ENCODE measurements at places on chromosomes 4 and X.

- DNase-seq: no peak
Observed at GRCh38 chr4:6501171-6501570, 28.8 kb upstream of the PPP2R2C start.

DNA sequence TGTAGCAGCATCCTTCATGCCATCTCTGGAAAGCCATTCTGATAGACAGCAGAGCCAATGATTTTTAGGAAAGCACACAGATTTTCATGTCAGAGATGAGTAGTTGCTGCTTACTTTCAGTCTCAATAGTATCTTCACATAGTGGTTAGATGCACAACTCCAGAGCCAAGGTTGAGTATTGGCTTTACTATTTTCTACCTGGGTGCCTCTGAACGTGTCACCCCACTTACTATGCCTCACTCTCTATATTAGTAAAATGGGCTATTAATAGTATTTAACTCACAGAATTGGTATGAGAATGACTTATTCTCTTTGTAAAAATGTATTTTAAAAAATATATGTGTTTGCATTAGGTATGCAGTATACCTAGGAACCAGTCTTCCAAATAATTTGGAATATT, 108.8 kb upstream of the STIM2 start:
- DNase-seq: no peak

DNA sequence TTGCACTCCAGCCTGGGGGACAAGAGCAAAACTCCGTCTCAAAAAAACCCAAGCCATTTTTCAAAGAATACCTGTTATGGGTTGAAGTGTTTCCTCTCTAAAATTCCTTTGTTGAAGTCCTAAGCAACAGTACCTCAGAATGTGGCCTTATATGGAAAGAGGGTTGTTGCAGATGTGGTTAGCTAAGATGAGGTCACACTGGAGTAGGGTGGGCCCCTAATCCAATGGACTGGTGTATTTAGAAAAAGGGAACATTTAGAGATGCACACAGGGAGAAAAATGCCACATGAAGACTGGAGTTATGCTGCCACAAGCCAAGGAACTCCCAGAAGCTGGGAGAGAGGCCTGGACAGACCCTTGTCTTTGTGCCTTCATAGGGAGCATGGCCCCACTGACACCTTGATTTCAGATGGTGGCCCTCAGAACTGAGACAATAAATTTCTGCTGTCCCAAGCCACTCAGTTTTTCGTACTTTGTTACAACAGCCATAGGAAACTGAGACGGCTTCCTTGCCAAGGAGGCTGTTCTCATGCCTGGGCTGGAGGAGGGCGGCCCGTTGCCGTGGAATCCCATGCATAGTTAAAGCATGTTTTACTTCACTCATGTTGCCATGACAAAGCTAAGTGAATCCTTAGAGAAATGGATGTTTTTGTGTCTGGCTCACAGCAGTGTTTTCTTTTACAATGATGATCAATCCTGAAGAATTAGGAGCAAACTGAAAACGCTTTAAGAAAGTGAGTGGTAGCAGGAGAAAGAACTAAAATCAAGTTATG, 16.5 kb downstream of the TRAPPC2 start:
- no peak for DNase-seq

GRCh38 chr4:77076889-77077635, 1.3 kb upstream of the CCNI start:
- DNase-seq: no peak

DNA sequence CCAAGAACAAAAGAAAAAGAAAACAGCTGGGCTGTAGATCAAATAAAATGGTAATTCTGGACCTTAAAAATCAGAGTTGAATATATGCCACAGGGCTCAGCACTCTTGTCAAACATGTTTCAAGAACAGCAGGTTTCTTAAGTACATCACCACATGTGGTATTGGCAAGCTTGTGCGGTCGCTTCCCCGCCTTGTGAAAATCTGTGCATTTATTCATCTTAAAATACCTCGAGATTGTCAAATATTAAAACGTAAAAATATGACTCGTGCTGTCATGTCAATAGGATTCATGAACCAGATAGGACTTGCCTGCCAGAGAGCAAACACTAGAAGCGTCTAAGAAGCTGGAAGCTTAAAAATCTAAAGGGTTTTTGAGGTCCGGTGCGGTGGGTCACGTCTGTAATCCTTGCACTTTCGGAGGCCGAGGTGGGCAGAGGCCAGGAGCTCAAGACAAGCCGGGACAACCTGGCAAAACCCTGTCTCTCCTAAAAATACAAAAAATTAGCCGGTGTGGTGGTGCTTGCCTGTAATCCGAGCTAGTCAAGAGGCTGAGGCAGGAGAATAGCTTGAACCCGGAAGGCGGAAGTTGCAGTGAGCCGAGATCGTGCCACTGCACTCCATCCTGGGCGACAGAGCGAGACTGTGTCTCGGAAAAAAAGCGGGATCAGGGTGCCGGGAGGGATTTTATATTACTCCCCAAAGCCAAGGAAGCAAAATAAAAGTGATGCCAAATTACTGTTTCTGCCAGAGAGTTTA, 40.2 kb upstream of the TMEM154 start:
- no peak for DNase-seq

DNA sequence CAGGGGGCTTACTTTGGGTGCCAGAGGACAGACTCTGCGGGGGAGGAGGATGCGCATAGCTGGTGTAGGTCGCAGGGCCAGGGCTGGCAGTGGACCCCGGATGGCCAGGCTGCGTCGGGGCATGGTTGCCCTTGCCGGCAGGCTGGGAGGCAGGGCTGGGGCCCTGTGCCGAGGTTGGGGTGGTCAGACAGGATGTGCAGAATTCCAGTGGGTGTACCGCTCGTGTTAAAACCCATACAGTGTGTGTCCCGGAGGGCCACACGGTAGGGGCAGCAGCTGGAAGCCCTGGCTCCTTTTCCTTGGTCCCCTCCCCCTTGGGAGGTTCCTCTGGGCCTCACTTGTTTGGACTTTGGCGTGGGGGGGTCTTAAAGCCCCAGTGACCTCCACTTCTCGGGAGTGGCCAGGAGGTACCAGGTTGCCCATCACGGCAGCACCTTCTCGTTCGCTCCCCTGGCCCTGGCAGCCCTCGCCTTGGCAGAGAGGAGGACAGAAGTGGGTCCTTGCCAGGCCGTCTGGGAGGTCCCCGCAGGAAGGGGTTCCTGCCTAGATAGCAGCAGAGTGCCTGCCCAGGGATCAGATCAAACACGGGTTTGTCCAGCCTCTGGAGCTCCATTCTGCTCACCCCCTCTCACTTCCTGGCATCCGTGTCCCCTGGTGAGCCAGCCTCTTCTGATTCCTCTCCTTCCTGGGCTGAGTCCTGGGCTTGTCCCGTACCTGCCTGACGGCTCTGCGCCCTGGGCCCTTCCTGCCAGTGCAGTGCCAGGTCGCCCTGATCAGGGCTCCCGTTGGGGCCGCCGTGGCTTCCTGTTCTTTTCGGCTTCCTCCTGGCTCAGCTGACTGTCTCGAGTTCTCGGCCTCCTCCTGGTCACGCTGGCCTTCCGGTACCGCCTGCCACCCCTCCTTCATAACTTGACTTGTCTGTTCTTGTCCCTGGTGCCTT, 56.7 kb upstream of the HGFAC start:
- DNase-seq: no peak
